HS-5 (cell line): ENCODE measurements at places on chromosomes 7 and 10.

DNA sequence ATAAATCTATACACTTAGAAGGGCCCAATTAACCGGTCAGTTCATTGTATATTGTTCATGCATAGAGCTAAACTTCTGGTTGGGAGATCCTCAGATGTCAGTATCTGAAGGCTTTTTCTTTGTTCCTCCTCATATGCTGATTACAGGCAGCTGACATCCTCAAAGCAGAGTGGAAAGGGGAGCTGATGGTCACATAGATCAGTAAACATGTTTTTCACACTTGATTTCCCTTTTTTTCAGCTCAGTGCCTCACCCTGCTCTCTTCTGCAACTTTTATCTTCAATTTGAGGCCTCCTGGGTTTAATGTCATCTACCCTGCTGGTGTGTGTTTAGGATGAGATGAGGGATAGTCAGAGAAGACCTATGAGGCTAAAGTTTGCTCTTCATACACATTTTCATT lies 297.9 kb upstream of the FZD1 start:
- no peak for DNase-seq

DNA sequence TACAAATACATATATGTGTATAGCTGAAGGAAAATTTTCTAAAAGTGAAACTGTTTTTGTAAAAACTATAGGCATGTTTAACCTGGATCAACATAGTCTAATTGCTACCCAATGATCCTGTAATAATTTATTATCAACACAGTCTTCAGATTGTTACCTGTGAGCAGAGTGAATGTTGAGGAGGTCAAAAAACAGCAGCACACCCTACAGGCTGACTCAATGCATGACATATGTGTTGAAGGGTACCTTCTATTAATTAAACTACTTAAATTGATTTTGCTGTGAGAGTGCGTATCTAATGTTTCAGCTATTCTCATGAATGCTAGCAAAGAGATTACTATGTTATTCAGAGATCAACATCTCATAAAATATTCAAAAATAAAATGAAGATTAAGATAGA lies 411.4 kb downstream of the TNS3 start:
- no peak for DNase-seq

DNA sequence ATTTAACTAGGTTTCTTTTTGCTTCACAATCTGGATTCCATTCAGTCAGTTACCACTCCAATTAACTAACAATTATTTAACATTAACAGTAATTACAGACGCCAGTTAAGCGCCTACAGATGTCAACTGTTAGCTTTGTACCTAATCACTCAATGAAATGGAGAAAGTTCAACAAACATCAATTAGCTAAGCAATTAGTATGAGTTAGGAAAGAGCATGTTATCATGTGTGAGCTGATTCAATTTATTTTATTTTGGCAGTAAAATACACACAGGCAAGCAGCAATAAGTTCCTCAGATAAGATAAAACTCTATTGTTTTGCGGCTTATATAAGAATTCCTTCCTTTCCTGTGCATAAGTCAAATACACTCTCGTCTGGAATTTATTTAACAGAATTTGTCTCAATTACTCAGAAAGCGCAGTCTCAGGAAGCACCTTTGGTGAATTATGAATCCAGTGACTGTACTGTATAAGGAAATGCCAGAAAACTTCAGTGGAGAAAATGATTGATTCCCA lies 427.1 kb upstream of the GALNT17 start:
- no peak for DNase-seq

DNA sequence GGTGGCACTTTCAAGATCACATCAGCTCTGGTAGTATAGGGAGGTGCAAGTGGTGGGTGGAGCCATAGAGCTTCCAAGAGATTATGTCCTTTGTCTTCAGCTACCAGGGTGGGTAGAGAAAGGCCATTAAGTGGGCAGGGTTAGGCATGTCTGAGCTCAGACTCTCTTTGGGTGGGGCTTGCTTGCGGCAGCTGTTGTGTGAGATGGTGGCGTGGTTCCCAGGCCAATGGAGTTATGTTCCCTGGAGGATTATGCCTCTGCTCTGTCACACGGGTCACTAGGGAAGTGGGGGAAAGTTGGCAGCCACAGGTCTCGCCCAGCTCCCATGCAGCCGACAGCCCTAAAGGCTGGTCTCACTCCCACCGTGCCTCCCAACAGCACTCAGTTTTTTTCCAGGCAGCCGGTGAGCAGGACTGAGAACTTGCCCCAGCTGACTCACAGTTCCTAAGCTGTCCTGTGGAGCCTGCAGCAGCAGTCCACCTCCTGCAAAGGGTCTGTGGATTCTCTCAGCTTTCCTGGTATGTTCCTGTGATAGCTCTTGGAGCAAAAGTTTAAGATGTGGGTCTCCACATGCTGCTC lies 459.0 kb downstream of the SH2D4B start:
- DNase-seq: no peak

GRCh38 chr7:87148332-87148955 lies 3.8 kb upstream of the DMTF1 start:
- no peak for DNase-seq

DNA sequence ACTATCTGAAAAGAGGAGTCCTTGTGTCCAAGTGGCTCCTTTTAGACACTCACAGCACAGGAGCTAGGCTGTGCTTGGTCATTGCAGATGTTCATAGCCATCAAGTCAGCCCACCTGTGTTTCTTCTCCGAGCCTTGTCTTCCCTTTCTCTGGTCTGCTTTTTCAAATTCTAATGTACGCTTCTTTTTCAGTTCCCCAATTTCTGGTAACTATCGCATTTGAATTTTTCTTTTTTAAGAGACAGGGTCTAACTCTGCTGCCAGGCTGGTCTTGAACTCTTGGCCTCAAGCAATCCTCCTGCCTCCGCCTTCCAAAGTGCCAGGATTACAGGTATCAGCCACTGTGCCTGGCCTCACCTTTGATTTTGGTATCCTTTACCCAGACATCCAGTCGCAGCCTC lies 18.9 kb downstream of the APBB1IP start:
- no peak for DNase-seq

DNA sequence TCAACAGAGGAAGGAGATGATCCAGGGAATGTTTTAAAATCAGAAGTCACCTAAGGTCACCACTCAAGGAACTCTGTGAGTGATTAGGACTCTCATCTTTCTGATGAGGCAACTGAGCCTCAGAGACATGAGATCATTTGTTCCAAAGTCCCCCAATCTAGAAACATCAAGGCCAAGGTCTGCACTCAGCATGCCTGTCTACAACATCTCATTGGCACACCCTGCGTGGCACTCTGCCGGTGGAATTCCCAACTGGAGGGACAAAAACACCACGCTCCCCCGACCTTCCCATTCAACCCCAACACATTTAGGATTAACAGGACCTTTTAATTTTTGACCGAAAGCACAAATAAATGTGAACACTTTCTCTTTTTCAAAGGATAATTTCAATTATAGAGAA lies 31.4 kb downstream of the CPXM2 start:
- no peak for DNase-seq

DNA sequence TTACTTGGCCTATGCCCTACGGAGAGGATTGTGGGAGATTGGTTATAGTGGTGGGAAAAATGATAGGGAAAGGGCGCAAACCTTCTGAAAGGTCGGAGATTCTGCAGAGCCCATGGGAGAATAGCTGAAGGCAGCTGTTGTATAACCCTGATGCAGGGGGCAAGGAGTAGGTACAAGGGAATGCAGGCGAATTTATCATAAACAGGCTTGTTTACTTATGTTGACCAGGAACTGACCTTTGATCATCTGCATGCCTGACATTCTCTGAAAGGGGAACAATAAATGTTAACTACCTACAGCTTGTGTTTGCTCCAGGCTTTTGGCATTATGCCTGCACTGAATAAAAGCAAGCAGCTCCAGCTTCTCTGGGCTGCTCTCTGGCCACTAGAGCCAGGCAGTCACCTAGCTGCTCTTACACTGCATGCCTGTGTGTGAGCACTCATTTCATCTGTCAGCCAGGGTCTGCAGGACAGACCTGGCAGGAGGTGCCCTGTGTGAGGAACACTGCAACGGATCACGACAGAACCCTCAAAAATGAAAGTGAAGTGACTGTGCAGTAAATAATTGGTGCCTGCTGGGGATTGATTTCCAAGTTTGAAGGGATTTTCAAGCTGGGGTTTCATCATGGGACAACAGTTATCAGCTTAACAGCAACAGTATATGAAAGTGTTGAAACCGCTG lies 31.1 kb upstream of the ABCA13 start:
- no peak for DNase-seq

GRCh38 chr7:111266613-111267012 lies 175.7 kb downstream of the LRRN3 start:
- no peak for DNase-seq

DNA sequence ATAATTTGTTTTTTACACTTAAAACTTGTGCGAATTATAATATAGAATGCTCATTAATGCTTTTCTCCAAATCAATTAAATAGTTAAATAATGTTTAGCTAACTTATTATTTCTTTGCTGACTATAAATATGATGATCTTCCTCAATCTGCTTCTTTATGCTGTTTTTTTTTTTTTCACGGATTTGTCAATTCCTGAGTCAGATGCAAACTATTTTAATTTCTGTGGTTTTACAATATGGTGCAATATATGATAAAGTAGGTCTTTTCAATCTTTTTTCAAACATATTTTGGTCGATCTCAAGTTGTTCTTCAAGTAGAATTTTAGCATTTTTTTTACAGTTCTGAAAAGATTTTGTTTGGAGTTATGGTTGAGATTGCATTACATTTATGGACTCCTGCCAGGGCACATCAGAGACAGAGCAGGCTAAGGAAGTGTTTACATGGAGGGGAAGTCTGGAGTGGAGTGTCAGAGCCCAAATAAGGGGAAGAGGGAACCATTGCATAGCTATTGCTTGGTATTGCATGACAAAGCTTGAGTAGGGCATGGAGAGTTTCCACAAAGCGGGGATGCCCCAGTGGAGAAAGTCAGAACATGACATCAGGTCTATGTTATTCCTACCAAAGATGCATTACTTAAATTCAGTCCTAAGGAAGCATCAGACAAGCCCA lies 204.4 kb downstream of the OTUD1 start:
- DNase-seq: peak; percentile 65

DNA sequence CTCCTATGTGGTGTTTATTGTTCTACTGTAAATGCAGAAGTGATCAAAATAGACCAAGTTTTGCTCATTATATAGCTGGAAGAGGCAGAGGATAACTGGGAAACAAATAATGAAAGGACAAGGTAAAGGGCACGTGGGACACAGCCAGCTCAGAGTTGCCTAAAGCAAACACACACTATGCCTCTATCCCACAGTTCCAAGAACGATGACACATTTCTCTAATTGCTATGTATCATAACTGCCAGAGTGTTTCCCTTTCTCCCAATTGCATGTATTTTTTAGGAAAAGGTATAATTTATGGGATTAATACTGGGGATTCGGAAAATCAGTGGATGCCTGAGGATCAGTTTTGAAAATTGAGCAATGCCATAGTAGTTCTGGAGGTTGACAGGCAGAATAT lies 49.0 kb downstream of the CCDC71L start:
- no peak for DNase-seq

GRCh38 chr10:69739634-69740033 lies 62.1 kb upstream of the COL13A1 start:
- no peak for DNase-seq

DNA sequence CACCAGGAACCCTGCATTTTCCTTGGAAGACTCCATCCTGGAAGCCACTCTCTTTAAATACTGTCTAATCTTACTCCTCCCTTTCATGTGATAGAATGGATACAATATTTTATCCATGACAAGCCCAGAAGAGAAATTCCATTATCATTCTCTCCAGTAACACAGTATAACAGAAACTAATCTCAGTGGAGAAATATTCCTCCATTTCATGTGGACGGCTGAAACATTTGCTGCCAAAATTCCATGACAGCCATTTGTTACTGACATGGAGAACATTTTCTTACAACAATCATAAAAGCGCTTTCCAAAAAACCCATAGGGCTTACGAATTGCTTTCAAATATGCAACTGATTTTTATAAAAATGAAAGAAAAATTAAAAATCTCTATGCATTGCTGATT lies 392.8 kb upstream of the KLF6 start:
- DNase-seq: no peak

DNA sequence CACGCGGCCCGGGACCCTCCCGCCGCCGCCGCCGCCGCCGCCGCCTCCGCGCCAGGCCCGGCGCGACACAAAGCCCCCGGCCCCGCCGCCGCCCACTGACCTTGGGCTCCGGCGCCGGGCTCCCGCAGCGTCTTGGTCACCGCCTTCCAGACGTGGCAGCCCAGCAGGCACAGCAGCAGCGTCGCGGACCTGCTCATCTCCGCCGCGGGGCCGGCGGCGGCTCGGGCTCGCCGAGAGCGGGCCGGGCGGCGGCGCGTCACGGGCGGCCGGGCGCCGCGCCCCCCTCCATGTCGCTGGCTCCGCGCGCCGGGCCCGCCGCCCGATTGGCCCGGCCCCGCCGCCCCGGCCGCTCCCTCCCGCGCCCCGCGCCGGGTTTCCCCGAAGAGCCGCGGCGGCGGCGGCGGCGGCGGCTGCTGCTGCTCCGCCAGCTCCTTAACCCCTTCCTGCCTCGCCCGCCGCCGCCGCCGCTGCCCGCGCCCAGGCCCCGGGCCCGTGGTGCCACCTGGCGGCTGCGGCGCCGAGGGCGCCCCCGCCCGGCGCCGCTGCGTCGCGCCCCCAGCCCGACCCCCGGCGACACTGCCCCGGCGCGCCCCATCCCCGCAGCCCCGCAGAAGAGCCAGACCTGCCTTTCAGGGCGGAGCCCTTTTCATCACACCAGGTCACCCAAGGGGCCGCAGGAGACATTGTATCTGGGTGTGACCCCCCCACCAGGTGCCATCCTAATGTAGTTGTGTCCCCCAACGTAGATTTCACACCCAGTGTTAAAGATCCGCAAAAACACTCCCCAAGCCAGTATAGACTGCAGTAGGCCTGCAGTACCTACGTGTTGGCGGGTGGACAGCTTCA lies at the start of gene FAM171A1:
Gene FAM171A1 (minus strand): TSS at position 434 of the 846 bp plus-strand sequence. CDS start 237 bp downstream, at position 197.
- no peak for DNase-seq

DNA sequence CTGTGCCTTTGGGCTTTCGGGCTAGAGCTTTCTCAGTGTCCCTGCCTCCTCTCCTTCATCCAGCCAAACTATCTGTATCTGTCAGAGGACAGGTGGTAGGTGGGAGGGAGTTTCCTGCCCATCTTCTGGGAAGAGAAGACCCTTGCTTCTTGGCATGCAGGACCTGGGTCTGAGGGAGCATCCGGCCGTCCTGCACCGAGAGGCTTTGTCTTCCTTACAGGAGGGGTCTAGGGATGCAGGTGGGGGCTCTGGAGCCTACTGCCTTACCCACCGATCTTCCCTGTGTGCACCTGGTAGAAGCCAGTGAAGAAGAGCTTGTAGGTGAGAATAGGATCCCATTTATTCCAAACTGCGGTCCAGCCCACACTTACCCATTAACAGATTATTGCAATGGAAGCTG lies 5.8 kb upstream of the KLF6 start:
- DNase-seq: no peak

GRCh38 chr7:13057462-13058200 lies 370.2 kb downstream of the ARL4A start:
- no peak for DNase-seq

- no peak for DNase-seq
Observed at GRCh38 chr7:141417506-141417905, 133.7 kb upstream of the AGK start.

DNA sequence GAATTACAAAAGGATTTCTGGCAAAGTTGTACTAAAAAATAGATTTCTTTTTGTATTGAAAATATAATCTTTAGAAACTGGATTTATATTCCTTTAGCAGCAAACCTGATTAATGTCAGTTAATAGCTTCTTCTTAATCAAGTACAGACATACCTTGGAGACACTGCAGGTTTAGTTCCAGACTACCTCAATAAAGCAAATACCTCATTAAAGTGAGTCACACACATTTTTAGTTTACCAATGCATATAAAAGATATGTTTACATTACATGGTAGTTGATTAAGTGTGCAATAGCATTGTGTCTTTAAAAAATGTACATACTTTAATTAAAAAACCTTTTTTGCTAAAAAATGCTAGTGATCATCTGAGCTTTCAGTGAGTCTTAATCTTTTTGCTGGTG lies 215.0 kb downstream of the BICC1 start:
- no peak for DNase-seq
